Activated naive CD8-positive, alpha-beta T cell treated with anti-CD3 and anti-CD28 coated beads, Interleukin-2, amount 50 U/mL, for 16 hours (primary cell): ENCODE measurements at places on chromosomes 12 and 14.

GRCh38 chr12:3496957-3497356 lies 6.0 kb downstream of the PRMT8 start:
- DNase-seq: no peak

DNA sequence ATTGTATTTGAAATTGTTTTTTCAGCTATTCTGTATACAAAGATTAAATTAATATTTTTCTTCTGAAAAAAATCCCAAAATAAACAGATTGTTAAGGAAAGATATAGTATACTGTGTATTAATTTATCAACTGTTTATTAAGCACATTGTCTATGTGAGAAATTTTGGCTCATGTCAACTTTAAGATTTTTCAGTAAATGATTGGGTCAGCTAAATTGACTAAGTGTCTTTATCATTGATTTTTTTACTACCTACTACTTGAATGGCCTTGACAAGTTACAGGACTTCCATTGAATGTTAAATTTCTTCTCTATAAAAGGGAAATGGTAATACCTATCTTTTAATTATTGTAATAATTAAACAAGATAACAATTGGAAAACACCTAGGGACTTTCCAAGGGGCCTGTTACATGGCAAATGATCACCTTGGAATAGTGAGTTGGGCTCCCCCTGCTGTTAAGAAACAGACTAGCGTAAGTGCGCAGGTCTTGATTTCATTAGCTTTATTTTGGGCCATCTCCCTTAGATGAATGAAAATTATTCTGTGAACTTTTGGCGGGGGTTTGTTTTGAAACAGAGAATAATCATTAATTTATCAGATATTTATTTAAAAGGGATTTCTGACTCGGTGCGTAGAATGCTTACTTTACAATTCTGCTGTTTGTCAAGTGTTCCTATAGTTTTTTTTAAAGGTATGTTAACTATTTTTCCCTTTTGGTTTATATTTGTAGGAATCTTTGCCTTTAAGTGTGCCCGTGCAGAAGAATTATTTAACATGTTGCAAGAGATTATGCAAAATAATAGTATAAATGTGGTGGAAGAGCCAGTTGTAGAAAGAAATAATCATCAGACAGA lies 14.5 kb upstream of the CCT2 start:
- peak; percentile 21 for DNase-seq

DNA sequence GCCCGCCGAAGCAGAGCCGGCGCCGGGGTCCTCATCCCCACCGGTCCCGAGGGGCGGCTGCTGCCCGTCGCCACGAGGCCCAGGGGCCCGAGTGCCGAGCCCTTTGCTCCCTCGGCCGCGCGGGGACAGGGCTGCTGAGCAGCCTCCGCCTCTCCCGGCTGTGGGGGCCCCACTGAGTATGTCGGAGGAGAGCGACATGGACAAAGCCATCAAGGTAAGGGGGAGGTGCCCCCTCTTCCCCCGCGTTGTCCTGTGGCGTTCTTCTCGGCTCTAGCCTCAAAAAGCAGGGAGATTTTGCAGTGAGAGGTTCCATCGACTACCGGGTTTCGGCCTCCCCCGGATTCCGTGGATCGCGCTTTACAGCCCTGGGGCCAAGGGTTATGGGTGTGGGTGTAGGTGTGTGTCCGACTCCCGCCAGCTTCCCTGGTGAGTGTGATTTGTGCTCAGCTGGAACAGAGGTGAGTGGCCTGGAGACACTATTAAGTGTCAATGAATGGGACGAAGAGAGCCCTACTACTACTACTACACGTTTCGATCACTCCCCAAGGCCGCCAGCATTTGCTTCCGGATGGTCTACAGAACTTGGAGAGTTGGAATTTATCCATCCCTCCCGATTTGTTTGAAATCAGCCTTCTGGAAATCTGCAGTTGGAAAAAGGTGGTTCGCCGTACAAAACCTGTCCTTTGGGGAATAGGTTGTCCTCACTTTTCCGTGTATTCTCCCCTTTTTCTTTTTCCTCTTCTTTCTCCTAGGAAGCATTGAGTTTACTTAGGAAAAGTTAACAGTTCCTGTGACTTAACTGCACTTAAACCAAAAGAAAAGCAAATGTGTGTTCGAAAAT lies 748 bp downstream of the MAPKAPK5 start:
- no peak for DNase-seq

DNA sequence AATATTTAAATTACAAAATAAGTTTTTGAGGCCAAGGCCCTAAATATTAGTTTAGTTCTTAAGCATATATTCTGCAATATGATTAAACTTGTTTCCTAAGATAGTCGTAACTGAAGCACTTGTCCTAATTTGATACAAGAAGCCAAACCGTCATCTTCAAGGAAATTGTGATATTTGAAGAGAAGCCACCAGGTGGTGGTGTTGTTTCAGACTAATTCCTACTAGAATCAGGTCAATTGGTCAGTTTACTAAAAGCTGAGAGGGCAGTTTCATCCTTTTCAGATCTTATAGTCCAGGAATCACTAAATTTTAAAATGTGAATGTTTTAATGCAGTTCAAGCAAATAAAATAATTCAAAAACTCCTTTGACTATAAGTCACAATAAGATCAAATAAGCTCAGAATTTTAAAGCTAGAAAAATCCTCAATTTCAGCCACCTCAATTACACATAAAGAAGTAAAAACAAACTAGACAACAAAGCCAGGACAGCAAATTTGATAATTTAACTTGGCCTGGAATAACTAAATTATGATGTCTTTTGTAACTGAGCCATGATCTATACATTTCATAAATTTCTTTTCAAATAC lies 7.1 kb upstream of the ARL1 start:
- no peak for DNase-seq

DNA sequence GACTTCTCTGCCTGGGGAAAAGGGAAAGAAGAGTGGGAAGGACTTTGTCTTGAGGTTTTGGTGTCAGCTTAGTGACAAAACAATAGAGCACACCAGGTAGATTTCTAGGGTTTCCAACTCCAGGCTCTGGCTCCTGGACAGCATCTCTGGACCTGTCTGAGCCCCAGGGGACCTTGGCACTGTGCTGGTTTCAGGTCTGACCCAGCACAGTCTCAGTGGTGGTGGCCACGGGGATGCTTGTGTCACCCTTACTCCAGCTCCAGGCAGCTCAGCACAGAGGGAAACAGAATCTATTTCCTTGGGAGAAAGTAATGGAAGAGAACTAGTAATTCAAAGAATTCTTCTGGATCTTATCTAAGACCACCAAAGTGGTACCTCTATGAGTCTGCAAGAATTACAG lies 11.1 kb upstream of the CKAP4 start:
- no peak for DNase-seq
